ENCODE measurements at places on chromosomes 13 and 19. TPM values are rescaled to one million over a fixed set of nuclear protein-coding genes. Genes with fewer than 3 reads are reported as not detected.

CCDC106 gene
- total RNA-seq = 15.1 TPM

ATP4B gene
- total RNA-seq = not detected

CPB2 gene
- not detected for total RNA-seq

SERTAD3 gene
- total RNA-seq = 18.1 TPM

ARL11 gene
- total RNA-seq = not detected

KLC3 gene
- not detected for total RNA-seq

C19orf85 gene
- not detected for total RNA-seq

FGF21 gene
- not detected for total RNA-seq

CYP4F8 gene
- not detected for total RNA-seq

LGI4 gene
- 9.8 TPM for total RNA-seq

PNMA8A gene
- 0.68 TPM for total RNA-seq

PSG6 gene
- not detected for total RNA-seq

ATP12A gene
- total RNA-seq = not detected

LRRC25 gene
- total RNA-seq = 3.3 TPM

IRGQ gene
- total RNA-seq = 29.3 TPM

NLRP9 gene
- total RNA-seq = not detected

FXYD1 gene
- total RNA-seq = not detected

PEG3 gene
- 4.1 TPM for total RNA-seq

CRLF1 gene
- total RNA-seq = 6.0 TPM

ZNF577 gene
- 10.5 TPM for total RNA-seq

RANBP3 gene
- 175 TPM for total RNA-seq
